Activated T-helper 1 cell treated with Interleukin-2 at 50 U/mL for 16 hours (primary cell): ENCODE measurements at places on chromosomes 3 and 15.

- DNase-seq = no peak
These were observed 64.1 kb downstream of the CCR1 start for GRCh38 chr3:46143951-46144473.

DNA sequence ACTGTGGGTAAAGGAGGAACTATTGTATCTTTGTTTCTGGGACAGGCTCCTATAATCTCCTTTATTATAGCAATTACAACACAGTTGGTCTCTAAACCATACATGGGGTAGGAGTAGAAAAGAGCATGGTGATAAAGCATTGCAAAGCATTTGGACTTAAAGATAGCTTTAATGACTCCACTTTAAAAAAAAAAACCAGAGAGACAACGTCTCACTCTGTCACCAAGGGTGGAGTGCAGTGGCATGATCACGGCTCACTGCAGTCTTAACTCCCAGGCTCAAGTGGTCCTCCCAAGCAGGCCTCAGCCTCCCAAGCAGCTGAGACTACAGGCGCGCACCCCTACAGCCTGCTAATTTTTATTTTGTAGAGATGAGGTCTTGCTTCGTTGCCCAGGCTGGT, 68.2 kb downstream of the DENND4A start:
- no peak for DNase-seq

- no peak for DNase-seq
These were observed 119.4 kb upstream of the LMOD3 start for GRCh38 chr3:69241769-69242168.

- DNase-seq = no peak
These were observed 4.1 kb downstream of the ADCY5 start for GRCh38 chr3:123444744-123445143.
